SW 1271 (cell line): ENCODE measurements at places on chromosomes 16 and 17.
A peak's percentile ranks its signal among the peaks of the same experiment; 100 is the strongest.

DNA sequence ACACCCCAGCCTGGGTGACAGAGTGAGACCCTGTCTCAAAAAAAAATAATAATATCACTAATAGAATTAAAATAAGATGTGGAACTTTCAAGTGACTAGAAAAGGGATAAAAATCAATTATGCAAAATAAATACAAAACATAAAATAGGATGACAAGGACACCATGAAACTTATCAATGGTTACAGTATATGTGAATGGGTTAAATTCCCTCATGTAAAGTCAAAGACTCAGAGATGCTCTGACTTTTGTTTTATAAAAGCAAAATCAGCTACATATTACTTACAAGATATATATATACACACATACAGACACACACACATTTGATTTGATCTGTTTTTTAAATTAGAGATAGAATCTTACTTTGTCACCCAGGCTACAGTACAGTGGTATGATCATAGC lies 33.5 kb upstream of the SCNN1B start:
- DNase-seq: no peak

- peak; percentile 14 for DNase-seq
Measured at GRCh38 chr17:28612936-28613872, 781 bp downstream of the RSKR start.

- no peak for DNase-seq
Measured at GRCh38 chr17:11387610-11388009, 146.6 kb downstream of the SHISA6 start.

DNA sequence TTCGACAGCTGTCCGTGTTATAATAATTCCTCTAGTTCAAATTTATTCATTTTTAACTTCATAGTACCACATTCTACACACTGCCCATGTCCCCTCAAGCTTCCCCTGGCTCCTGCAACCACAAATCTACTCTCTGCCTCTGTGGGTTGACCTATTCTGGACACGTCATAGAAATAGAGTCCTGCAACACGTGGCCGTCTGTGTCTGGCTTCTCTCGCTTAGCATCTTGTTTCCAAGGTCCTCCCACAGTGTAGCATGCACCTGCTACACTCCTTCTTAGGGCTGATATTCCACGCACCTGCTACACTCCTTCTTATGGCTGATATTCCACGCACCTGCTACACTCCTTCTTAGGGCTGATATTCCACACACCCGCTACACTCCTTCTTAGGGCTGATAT lies 16.5 kb downstream of the SCGB1C2 start:
- DNase-seq: no peak

DNA sequence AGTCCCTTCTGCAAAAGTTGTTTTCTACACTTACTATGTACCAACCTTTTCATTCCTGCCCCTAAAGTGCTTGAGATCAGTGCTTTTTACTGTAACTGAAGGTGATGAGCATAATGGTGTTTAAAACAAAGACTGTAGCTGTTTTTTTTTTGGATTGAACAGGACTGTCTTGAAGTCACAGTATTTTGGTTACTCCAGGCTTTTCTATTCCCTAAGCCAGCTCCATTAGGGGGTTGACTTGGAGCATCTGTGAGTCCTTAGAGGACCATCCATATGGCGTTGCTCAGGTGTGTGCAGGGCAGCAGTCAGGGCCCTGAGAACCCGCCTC lies 29.0 kb upstream of the LGALS9 start:
- DNase-seq: no peak

DNA sequence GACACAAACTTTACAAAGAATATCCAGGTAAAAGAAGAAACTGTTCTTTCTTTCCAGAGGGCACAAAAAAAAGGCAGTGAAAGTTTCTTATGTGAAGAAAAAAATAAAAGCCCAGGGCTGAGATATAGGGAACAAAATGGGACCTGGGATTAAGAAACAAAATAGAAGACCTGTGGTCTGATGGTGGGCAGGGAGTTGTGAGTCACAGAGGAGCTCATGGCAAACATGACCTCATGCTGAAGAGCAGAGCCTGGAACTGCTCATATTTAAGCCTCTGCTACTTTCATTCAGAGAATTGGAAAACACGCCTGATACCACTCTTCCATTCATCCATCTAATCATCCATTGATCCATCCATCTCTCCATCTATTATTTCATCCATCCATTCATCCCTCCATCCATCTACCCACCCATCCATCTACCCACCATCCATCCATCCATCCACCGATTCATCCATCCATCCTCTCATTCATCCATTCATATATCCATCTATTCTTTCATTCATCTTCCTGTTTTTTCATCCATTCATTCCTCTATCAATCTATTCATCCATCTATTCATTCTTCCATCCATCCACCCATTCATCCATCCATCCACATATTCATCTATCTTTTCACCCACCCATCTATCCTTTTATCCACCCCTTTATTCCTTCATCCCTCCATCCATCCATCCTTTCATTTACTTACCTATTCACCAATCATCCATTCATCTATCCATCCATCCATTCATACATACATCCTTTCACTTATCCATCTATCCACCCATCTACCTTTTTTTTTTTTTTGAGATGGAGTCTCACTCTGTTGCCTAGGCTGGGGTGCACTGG lies 30.0 kb downstream of the WFDC1 start:
- DNase-seq: no peak

GRCh38 chr16:47244206-47244605 lies 100.5 kb upstream of the NETO2 start:
- no peak for DNase-seq

- DNase-seq: no peak
Measured at GRCh38 chr17:73969956-73970355, 233.5 kb upstream of the RPL38 start.

- no peak for DNase-seq
Measured at GRCh38 chr17:39863918-39864746, at the start of gene IKZF3. TSS of gene IKZF3 (minus strand) at chr17:39864312. CDS start at chr17:39864126, 186 bp downstream.

- DNase-seq: no peak
Measured at GRCh38 chr17:27244491-27245223, 49.3 kb upstream of the WSB1 start.

- DNase-seq: no peak
Measured at GRCh38 chr17:82897514-82898249, 57.9 kb upstream of the ZNF750 start.

GRCh38 chr16:56911771-56912571 lies 20.0 kb upstream of the HERPUD1 start:
- no peak for DNase-seq

GRCh38 chr16:7492122-7492521 lies 159.5 kb downstream of the RBFOX1 start:
- DNase-seq: no peak

GRCh38 chr17:44766409-44767038 lies 7.7 kb downstream of the ADAM11 start:
- DNase-seq: no peak
